CD4-positive, alpha-beta memory T cell (primary cell): ENCODE measurements at places on chromosomes 4 and X. TPM values are rescaled to one million over a fixed set of nuclear protein-coding genes. Genes with fewer than 3 reads are reported as not detected.

The LAMP2 gene
- total RNA-seq: 44.2 TPM

GRCh38 chrX:149069899-149070298, 435.2 kb downstream of the IDS start:
- DNase-seq: no peak
- H3K36me3 ChIP-seq: no peaks in the 10 kb centered on the region
- H3K27me3 ChIP-seq: no peaks in the 10 kb centered on the region
- no peaks in the 10 kb centered on the region for H3K4me1 ChIP-seq

- no peak overlapping the region for H3K4me3 ChIP-seq
- no peak for DNase-seq
- no peaks in the 10 kb centered on the region for H3K36me3 ChIP-seq
- no peak overlapping the region for H3K27ac ChIP-seq
These were observed 79.2 kb upstream of the BOD1L1 start for GRCh38 chr4:13706716-13707115.

The JCHAIN gene
- total RNA-seq: not detected

DNA sequence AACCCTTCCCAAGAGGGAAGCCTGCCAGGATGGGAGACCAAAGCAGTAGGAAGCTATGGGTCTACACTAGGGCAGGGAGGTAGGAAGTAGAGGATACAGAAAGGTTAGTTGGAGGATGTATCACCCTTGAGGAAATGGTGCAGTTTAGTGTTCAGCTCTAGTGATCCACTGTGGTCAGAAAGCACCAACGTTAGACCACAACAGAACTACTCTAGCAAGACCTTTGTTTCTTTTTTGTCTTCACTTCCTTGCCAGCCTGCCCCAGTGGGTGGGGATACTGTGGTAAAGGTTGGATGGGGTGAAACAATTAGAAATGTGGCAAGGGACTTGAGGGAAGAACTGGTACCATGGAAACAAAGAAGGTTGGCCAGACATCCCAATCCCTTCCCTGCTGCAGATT, 83.3 kb downstream of the DDIT4L start:
- no peaks in the 10 kb centered on the region for H3K36me3 ChIP-seq
- peaks cover 9% of the 10 kb centered on the region for H3K4me1 ChIP-seq
- H3K27ac ChIP-seq: no peak overlapping the region

The SLC2A9 gene
- 2.4 TPM for total RNA-seq
